ENCODE measurements at places on chromosomes 6 and 20. TPM values are rescaled to one million over a fixed set of nuclear protein-coding genes. Genes with fewer than 3 reads are reported as not detected.

- H3K4me3 ChIP-seq, result peak overlapping the region; percentile 73
- peaks cover 20% of the 10 kb centered on the region for H3K4me1 ChIP-seq
- no peaks in the 10 kb centered on the region for H3K27me3 ChIP-seq
- peak; percentile 87 for DNase-seq
- H3K27ac ChIP-seq, result peak overlapping the region; percentile 93
Observed at GRCh38 chr20:45833883-45834796, 541 bp downstream of the SNX21 start.

DNA sequence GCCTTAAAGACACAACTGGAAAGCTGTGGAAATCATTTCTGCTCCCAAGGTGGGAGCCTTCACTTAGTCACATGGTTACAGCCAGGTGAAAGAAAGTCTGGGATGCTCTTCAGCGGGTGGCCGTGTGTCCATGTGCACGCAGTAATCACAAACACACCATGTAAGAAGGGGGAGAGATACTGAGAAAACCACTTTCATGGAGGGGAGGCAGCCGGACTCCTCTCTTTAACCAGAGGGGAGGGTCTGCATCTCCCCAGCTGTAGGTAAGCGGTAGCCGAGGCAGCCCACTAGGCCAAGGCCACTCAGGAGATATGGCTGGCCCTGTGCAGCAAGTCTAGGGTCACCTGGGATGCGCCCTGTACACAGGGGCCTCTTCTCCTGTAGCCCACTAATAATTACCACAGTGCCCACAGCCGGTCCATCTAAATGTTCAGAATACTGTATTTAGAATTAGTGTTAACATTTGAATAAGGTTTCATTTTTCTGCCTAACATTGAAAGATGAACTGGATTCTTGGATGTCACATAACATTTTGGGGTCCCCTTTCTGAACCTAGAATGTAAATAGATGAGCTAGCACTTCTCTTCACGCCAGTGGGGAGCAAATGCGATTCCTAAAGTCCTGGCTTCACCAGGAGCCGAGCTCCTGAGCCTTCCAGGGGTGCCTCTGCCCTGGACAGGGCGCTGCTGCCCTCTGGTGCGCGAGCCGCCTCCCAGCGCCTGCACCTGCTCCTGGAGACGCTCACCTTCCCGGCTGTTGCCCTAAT, 15.9 kb downstream of the GPR31 start:
- H3K36me3 ChIP-seq, result no peaks in the 10 kb centered on the region
- no peaks in the 10 kb centered on the region for H3K4me1 ChIP-seq
- peak; percentile 92 for DNase-seq
- no peak overlapping the region for H3K27ac ChIP-seq
- peaks cover 17% of the 10 kb centered on the region for H3K27me3 ChIP-seq

- H3K4me1 ChIP-seq, result no peaks in the 10 kb centered on the region
- no peak for DNase-seq
- H3K27me3 ChIP-seq, result no peaks in the 10 kb centered on the region
- no peak overlapping the region for H3K4me3 ChIP-seq
- H3K36me3 ChIP-seq, result no peaks in the 10 kb centered on the region
Observed at GRCh38 chr20:6104493-6105188, 18.2 kb downstream of the FERMT1 start.

- no peak overlapping the region for H3K4me3 ChIP-seq
- H3K4me1 ChIP-seq, result peaks cover 85% of the 10 kb centered on the region
- no peaks in the 10 kb centered on the region for H3K27me3 ChIP-seq
- peak overlapping the region; percentile 91 for H3K27ac ChIP-seq
- H3K36me3 ChIP-seq, result no peaks in the 10 kb centered on the region
Observed at GRCh38 chr20:50348096-50348495, 157.5 kb downstream of the CEBPB start.

DNA sequence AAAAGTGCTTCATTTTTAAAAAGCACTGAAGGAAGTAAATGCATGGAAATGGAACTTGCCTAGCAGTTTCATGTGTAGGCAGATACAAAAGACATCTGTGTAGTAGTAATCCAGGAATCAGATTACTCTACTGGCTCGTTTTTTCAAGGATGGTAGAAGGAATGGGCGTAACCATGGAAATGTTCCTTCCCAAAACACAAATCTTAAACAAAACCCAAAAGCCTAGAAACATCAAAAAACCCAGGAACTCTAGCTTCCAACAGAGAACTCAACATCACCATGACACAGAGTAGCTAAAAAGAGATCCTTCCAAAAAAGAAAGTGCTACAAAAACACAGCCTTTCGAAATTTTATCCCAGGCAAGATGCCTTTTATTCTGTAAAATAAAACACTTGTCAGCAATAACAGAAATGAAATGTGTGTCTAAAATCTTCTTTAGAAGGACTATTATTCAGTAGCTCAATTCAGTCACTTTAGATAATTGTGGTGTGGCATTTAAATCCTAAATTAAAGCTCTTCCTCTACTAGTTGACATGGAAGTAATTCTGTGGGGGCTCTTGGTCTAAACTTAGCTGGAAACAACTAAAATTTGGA, 81.7 kb downstream of the FAM217A start:
- no peaks in the 10 kb centered on the region for H3K27me3 ChIP-seq
- no peaks in the 10 kb centered on the region for H3K36me3 ChIP-seq
- H3K4me3 ChIP-seq, result no peak overlapping the region
- peak; percentile 42 for DNase-seq

DNA sequence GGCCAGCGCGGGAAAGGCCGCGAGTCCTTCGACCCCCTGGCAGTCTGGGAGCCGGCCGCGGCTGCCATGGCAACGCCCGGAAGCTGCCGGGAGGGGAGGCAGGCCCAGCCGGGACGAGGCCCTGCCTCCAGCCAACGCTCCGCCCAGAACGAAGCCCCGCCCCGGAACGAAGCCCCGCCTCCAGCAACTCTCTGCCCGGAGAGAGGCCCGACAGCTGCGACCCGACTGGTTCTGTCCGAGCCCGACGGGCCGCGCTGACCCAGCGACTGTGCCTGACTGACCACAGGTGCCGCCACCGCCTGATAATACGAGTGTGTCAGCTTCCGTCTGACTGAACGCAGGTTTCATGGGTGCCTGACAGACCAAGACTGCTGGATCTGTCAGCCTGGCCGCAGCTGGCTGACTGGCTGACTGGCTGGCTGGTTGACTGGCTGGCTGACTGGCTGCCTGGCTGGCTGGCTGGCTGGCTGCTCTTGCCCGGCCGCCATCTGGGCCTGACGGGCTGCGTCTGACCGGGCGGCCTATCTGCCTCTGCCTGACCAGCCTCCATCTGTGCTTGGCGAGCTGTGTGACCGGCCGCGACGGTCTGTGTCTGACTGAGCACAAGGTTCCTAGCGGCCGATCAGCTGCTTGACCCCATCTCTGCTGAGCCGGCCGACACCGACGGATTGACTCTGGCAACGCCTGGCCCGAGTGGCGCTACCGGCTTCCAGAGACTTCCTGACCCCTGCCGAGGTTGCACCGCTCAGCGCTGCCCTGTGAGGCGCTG, 89.7 kb upstream of the EPB41L1 start:
- DNase-seq, result peak; percentile 88
- H3K4me3 ChIP-seq, result peak overlapping the region; percentile 57
- no peaks in the 10 kb centered on the region for H3K27me3 ChIP-seq
- H3K36me3 ChIP-seq, result no peaks in the 10 kb centered on the region
- H3K27ac ChIP-seq, result peak overlapping the region; percentile 93
- H3K4me1 ChIP-seq, result no peaks in the 10 kb centered on the region

GRCh38 chr6:154432533-154433476, 76.2 kb upstream of the IPCEF1 start:
- no peaks in the 10 kb centered on the region for H3K36me3 ChIP-seq
- no peak overlapping the region for H3K4me3 ChIP-seq
- peak overlapping the region; percentile 19 for H3K27ac ChIP-seq
- no peaks in the 10 kb centered on the region for H3K4me1 ChIP-seq

DNA sequence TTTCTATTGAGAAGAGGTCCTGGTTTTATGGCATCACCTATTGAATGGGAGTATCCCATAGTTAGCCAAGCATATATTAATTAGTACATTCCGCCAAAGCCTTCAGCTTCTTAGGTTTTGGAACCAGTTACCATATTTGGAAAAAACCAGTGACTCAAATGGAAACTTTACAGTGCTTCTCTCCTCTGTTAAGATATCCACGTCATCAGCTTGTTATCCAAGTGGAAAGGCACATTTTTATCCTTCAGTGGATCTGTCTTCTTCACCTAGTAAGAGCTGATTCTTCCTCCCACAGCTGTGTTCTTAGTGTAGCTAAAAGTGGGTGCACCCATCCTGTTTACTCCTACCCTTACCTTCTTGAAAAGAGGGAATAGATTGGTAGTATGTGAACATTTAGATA, 34.5 kb downstream of the TPD52L1 start:
- no peaks in the 10 kb centered on the region for H3K27me3 ChIP-seq
- no peaks in the 10 kb centered on the region for H3K4me1 ChIP-seq
- H3K27ac ChIP-seq, result no peak overlapping the region
- H3K4me3 ChIP-seq, result no peak overlapping the region
- DNase-seq, result no peak
- H3K36me3 ChIP-seq, result no peaks in the 10 kb centered on the region

Gene CFAP61
- polyA plus RNA-seq, result 3.6 TPM

Gene SRF
- 33.5 TPM for polyA plus RNA-seq

Gene TRAPPC3L
- polyA plus RNA-seq, result 0.34 TPM

Gene TM9SF4
- 62.4 TPM for polyA plus RNA-seq

Gene HSPA1L
- 3.7 TPM for polyA plus RNA-seq

Gene SPATA25
- polyA plus RNA-seq, result 3.5 TPM
